ENCODE measurements at places on chromosomes 1 and 21. TPM values are rescaled to one million over a fixed set of nuclear protein-coding genes. Genes with fewer than 3 reads are reported as not detected.

DNA sequence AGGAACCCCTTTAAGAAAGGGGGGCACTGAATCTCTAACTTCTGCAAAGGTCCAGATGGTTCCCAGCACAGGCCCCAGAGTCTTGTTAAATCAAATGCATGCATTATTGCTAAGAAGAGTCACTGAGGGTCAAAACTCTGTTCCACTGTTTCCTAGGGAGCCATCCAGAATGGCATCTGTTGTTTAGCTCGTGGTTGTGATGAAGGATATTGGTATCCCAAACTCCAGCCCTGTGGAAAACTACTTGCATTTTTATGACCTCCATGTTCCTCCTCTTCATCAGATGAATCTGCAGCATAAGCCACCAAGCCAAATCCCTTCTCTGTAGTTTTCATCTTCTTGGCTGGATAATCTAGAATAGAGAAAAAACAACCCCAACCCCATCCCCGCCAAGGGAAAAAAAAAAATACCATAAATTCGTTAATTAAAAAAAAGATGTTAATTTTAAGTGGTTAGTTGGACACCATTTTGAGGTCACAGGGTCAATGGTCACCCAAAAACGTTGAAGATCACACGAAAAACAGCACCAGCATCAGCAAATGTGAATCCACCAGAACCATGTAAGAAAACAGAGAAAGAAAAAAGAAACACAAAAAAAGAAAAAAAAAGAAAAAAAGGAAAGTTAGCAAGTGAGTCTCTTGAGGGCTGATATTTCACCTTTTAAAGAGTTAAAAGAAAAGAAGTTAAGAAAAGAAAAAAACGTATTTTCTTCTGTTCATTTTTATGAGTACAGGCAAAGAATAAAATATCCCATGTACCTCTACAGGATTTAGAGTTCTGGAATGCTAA lies 3.0 kb upstream of the RIT1 start:
- peak; percentile 50 for DNase-seq

DNA sequence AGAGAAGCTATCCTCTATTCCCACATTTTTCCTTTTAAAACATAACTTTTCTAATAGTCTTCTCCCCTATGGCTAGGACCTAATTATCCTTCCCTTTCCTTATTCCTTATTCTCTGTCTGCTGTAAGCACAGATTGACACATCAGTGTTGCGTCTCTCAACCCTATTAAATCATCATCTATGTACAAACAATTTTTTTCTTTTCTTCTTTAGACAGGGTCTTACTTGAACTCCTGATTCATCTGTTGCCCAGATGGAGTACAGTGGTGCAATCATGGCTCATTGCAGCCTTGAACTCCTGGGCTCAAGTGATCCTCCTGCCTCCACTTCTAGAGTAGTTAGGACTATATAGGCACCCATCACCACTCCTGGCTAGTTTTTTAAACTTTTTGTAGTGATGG lies 8.3 kb downstream of the KLHDC9 start:
- no peak for DNase-seq

DNA sequence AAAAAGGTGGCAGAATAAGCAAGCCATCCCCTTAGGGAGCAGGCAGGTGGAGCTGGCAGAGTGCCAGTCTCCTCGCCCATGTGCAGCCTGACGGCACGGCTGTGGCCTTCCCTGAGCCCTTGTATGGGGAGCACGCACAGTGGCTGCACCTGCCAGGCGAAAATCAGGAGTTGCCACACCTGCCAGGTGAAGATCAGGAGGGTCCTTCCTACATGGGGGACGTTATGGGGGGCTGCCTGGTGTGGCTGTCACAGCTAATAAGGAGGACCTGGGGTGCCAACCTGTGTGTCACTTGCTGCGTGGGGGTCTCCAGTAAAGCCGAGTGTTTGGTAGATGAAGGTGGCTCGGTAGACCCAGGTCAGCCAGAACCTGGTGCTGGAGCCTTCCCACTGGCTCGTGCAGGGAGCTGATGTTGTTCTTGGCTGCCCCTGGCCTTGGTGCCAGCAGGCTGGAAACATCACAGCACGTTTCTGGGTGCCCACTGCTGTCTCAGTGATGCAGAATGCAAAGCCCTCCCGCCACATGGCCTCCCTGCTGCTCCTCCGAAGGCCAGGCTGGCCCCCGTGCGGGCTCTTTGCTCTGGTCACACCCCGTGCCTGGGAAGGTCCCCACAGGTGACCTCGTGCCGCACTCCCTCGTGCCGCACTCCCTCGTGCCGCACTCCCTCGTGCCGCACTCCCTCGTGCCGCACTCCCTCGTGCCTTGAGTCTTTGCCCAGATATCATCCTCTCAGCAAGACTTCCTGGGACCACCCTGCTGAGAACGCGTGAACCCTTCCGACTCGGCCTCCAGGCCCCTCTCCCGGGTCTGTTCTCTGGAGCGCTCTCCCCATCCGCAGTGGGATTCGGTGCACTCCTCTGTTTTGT lies 55.4 kb downstream of the SLC37A1 start:
- DNase-seq: peak; percentile 62

DNA sequence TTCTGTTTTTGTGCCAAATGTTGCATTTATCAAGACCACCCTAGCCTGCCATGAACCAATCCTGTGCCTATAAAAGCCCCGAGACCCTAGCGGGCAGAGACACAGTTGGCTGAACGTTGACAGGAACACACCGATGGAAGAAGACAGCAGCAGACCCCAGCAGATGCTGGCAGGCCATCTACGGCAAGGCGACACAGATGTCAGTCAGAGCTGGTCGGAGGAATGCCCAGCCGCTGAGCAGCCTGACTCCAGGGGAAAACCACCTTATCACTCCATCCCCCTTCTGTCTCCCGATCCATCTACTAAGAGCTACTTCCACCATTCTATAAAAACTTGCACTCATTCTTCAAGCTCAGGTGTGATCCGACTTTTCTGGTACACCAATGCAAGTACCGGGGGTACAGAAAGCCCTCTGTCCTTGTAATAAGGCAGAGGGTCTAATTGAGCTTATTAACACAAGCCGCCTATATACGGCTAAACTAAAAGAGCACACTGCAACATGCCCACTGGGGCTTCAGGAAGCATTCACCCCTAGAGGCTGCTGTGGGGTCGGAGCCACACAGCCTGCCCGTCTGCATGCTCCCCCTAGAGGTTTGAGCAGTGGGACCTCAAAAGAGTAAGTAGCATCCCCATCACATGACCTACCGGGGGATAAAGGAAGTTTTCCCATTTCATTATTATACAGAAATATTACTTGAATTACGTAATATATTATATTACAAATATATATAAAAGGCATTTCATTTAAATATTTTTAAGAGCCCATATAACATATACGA lies 1156.3 kb upstream of the B3GALT2 start:
- no peak for DNase-seq

DNA sequence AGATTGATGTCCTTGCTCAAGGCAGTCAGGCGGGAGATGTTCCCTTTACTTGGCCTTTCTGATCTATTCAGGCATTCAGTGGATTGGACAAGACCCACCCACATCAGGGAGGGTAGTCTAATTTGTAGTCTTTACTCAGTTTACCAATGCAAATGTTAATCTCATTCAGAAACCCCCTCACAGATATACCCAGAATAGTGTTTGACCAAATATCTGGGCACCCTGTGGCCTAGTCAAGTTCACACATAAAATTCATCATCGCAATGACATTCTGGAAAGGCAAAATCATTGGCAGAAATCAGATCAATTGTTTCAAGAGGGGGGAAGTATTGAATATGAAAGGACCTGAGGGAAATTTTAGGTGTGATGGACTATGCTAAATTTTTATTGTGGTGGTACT lies 12.5 kb upstream of the SFT2D2 start:
- no peak for DNase-seq

GRCh38 chr1:29121936-29122681 lies 1.6 kb downstream of the TMEM200B start:
- peak; percentile 96 for DNase-seq

GRCh38 chr1:81733480-81733879 lies 67.3 kb upstream of the ADGRL2 start:
- no peak for DNase-seq

- DNase-seq: no peak
Measured at GRCh38 chr1:188496506-188496905, 1667.8 kb downstream of the PLA2G4A start.

The RCSD1 gene
- total RNA-seq: under 0.01 TPM

DNA sequence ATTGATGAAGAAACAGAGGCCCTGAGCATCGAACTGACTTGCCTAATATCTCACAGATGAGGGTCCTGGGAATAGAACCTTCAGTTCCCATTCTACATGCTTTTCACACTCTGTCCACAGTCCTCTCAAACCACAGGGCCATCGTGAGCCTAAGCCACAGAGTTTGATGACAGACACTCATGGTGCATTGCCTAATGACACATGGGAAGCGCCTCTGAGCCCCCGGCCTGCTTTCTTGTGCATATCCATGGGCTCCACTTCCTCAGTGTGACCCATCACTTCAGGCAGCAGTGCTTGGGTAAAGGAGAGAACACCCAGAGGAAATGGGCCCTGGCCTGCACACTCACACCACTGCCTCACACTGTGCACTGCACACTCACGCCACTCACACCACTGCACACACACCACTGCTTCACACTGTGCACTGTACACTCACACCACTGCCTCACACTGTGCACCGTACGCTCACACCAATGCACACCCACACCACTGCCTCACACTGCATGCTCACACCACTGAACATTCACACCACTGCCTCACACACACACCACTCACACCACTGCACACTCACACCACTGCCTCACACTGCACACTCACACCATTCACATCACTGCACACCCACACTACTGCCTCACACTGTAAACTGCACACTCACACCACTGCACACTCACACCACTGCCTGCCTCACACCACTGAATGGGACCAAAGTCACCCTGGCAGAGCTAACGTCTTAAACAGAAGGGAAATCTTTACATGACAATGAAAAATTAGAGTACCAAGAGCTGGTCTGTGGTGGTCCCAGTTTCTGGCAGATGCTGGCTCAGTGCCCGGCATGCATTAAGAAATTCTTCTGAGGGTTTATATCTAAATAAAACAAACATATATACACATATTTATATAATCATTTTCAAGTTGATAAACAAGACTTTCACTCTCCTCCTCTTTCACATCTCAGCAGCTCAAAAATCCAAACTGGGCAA lies 53.0 kb downstream of the KANK4 start:
- no peak for DNase-seq

DNA sequence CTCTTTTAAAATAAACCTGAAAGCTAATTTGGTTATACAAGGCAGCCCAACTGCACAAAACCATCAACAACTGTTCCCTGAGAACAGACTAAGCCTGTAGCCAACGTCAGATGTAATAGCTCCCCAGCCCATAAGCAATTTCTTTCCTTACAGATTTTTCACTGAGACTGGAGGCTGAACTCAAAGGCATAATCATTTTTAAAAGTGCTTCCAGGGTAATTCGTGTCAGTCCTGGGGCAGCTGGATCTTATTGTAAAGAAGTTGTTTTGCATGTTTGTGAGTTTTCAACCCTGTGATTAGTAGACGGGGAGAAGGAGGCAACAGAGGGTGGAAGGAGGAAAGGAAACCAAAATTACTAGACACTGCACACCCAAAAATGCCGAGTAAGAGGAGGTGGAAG lies 3.2 kb downstream of the DPT start:
- DNase-seq: no peak

GRCh38 chr21:37711836-37712568 lies 204.3 kb downstream of the KCNJ6 start:
- DNase-seq: peak; percentile 90

DNA sequence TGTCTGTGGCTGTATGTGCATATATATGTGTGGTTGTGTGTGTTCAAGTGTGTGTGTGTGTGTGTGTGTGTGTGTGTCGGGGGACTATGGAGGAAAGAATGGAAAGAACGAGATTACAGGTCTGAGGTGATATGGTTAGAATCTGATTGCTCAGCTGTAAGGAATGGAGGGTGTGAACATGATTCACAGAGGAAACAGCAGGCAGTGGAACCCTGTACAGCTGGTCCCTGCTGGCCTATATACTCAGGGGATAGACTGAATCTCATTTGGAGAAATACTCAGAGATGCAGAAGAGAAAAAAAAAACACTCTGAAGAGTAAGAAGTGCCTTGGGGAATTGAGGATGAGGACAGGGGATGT lies 180.1 kb upstream of the ESRRG start:
- no peak for DNase-seq

- no peak for DNase-seq
Measured at GRCh38 chr1:203287109-203287893, 18.0 kb upstream of the BTG2 start.

DNA sequence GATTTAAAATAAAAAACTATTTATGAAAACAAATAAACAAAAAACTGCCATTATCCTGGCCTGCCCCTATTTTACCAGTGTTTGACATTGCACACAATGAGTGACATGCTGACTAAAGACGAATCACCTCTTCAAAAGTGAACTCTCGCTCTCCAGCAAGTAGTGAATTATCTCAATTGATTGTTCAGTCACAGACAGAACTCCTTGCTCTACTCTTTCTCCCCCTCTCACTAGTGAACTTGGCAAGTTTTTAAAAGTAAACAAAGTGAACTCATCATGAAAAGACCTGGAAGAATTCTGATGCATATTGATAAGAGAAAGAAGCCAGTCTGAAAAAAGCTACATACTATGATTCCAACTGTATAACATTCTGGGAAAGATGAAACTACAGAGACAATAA lies 4.7 kb upstream of the C1orf52 start:
- DNase-seq: peak; percentile 18

DNA sequence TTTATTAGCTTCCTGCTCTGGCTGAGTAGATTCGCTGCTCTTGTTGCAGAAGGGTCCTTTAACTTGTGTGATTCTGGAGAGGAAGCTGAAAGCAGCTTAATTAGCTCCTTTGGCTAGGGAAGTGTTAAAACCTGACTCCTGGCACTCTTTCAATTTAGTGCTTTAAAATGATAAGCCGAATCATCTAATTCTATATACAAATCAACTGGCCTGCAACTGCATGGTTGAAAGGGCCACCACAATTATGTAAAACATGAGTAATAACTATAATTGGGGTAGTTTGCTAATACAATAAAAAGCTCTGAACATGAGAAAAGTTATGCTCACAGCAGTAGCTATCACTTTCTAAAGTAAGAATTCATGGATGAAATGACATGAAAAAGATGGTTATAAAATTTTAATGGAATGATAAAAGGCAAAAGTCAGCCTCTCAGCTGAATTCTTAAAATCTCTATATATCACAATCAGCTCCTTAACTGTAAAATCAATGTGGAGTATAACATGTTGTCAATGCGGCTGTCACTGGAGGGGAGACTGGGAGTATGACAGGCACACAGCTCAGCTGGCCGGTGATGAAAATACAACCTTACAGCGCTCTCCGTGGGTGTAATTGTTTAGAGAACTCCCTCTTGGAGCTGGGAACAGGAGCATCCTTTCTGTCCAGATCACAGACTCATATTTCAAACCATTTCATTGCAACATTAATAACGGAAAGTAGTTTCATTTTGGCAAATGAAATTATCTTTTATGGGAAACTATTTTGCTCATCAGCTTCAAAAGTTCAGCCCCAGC lies 324.4 kb downstream of the KCTD3 start:
- no peak for DNase-seq

The DNAJC28 gene
- total RNA-seq: 4.0 TPM

The S100A7 gene
- total RNA-seq: not detected

DNA sequence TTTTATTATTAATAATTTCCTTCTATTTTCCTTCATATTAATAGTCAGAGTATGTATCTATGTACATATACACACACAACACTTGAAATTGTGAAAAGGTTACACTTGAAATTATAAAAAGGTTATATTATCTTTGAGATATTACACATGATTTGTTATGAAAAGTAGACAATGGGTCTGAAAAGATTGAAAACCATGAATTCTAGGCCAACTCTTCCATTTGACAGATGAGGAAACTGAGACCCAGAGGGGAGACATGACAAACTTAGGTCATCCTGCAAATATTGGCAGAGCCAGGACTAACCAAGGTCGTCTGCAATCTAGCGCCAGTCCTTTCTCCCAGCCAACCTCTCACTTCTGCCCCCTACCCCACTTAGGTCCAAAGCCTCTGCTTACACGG lies 33.2 kb downstream of the TRIM62 start:
- DNase-seq: peak; percentile 65

The DFFA gene
- 27.9 TPM for total RNA-seq

All from osteoblast (primary cell).